NCI-H1930 (cell line): ENCODE measurements at places on chromosomes 4 and X.
A peak's percentile ranks its signal among the peaks of the same experiment; 100 is the strongest.

DNA sequence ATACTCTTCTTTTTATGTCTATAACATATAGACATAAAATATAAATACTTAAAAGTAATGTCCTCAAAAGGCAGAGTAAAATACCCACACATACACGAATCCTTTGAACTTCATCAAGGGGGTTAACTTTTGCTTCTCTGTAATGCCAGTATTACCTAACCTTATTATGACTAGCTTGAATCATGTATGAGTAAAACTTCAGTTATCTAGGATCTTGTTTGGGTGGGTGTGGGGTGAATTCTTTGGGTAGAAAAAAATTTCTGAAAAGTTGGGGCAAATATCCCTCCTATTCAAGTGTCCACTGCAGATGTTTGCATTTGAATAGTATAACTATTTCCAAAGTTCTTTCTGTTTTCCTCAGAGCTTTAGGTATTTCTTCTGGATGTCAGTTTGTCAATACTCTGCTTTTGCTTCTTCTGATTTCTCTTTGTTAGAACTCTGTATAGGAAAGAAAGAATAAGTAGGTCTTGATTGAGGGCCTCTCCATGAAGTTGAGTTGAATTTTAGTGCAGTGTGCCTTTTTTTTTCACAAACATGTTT, 173.8 kb downstream of the ADGRL3 start:
- no peak for DNase-seq

DNA sequence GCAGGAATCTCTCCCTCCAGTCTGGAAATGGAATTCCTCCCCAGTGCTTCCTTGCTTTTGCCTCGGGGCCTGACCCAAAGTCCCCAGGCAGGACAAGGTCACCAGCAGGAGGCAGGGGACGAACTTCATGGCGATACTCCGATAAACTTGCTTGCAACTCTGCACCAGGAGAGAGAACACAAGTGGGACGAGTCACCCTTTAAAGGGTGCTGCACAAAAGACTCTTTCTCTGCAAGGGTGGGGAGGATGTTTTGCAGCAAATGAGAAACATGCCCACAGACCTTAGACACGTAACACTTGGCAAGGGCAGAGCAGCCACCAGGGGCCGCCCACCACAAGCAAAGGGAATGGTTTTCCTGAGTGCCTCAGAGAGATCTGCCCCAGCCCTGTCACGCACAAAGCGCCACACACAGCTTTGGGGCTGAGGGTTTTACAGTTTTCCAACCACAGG, at the start of gene FGFBP2:
Gene FGFBP2 (minus strand): TSS at position 175 of the 451 bp plus-strand sequence. CDS start 46 bp downstream, at position 129.
- DNase-seq, result peak; percentile 23

GRCh38 chr4:17618926-17619325, 4.5 kb downstream of the MED28 start:
- no peak for DNase-seq

DNA sequence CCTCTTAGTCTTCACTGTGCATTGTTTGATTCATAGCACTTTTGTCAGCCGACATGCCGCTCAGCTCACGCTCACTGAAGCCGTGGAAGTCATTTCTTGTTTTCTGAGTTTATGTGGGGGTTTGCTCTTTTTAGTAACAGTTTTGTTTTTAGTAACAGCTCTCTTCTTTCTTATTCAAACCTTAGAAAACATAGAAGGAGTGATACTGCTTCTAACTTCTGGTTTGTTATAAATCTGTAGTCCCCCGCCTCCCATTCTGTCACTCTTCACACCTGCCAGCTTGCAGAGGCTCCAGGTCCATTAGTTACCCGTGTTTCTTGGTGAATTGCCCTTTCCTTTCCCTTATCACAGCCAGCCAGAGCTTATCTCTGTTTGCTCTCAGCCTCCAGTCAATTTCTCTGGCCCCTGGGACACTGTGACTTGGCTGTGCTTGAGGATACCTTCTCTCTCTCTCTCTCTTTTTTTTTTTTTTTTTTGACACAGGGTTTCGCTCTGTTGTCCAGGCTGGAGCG, 50.5 kb downstream of the GRK4 start:
- DNase-seq, result no peak

- no peak for DNase-seq
Measured at GRCh38 chr4:127997534-127998388, 32.6 kb downstream of the ABHD18 start.
